ENCODE measurements at places on chromosomes 5 and 9.
A peak's percentile ranks its signal among the peaks of the same experiment; 100 is the strongest.

GRCh38 chr9:90002397-90003271, 397.8 kb downstream of the GADD45G start:
- DNase-seq = peak; percentile 17

- no peak for DNase-seq
These were observed 211.2 kb downstream of the GOLPH3 start for GRCh38 chr5:31962871-31963307.

GRCh38 chr5:169875091-169875728, 105.1 kb downstream of the INSYN2B start:
- no peak for DNase-seq

- DNase-seq = no peak
These were observed 73.7 kb upstream of the EGFLAM start for GRCh38 chr5:38184627-38185026.

- no peak for DNase-seq
These were observed 7.4 kb downstream of the CEMIP2 start for GRCh38 chr9:71760901-71761300.

- no peak for DNase-seq
These were observed 107.0 kb downstream of the GPBP1 start for GRCh38 chr5:57280853-57281252.

GRCh38 chr5:159402311-159402710, 72.0 kb upstream of the IL12B start:
- DNase-seq = peak; percentile 3

GRCh38 chr9:37511016-37512010, 25.6 kb downstream of the POLR1E start:
- no peak for DNase-seq

DNA sequence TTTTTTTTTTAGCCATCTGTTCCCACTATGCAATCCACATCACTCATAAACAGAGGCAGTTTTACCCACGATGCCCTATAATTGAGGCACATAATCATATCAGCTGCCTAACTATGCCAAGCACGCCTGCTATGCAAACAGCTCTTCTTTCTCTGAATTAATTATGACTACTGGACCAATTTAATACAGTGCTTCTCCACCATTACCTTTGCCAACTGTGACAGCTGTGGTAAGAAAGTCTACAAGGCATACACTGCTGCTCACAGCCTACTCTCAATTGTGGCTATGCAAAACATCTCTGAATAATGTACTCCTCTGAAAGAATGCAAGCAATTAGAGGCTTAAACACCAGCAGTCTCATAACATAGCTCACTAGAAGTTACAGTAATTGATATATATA, 97.1 kb downstream of the DTWD2 start:
- DNase-seq = peak; percentile 10

GRCh38 chr5:175724314-175725275, 66.7 kb downstream of the HRH2 start:
- no peak for DNase-seq

- no peak for DNase-seq
These were observed 68.2 kb upstream of the ITGA2 start for GRCh38 chr5:52920929-52921328.

- DNase-seq = no peak
These were observed 76.2 kb downstream of the C7 start for GRCh38 chr5:40985501-40985900.

- no peak for DNase-seq
These were observed 52.6 kb upstream of the KLF9 start for GRCh38 chr9:70466976-70467561.

DNA sequence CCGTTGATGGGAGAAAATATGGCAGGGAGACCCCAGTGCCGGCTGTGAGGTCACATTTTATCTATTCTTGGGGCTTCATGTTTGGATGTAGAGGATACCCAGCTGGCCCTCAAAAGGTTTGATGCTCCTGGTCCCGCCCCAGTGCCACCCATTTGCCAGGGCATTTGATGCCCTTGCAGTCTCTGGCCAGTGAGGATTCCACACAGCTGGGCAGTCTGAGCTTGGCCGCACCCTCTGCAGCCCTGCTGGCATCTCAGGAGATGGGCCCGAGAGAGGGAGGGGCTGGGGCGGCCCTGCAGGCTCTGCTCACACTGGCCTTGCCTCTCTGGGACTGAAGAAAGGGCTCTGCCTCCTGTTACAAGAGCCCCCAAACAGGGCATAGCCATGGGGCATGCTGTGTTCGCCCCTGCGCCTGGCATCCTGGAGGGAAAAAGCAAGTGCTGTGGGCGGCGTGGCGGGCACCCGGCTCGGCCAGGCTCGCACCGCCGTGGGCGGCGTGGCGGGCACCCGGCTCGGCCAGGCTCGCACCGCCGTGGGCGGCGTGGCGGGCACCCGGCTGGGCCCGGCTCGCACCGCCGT, 27.6 kb downstream of the ADAMTSL2 start:
- no peak for DNase-seq

GRCh38 chr5:43315263-43315662, 2.1 kb upstream of the HMGCS1 start:
- no peak for DNase-seq

DNA sequence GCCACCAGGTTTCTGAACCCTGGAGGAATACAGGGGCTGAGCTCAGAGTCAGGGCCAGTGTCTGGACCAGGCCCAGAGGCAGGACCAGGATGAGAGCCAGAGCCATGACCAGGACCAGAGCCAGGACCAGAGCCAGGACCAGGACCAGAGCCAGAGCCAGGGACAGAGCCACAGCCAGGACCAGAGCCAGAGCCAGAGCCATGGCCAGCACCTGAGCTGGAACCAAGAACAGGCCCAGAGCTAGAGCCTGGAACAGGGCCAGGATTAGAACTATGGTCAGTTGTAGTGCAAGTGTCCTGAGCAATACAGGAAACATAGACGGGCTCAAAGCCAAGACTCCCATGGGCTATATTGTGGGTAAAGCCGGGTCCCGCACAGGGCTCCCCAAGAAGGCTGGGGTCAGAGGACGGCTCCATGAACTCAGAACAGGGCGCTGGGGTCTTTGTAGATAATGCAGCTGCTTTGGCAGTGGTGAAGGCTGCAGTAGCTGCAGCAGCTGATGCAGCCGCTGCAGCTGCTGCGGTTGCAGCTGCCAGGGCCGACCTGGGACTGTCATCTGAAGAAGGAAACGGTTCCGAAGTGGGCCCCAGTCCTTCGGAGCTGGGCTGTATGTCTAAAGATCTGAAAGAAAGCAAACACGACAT, 559 bp downstream of the SPAG8 start:
- no peak for DNase-seq

GRCh38 chr5:79181419-79182022, 54.4 kb upstream of the JMY start:
- DNase-seq = no peak

GRCh38 chr9:114549697-114550330, 37.8 kb upstream of the ATP6V1G1 start:
- no peak for DNase-seq

DNA sequence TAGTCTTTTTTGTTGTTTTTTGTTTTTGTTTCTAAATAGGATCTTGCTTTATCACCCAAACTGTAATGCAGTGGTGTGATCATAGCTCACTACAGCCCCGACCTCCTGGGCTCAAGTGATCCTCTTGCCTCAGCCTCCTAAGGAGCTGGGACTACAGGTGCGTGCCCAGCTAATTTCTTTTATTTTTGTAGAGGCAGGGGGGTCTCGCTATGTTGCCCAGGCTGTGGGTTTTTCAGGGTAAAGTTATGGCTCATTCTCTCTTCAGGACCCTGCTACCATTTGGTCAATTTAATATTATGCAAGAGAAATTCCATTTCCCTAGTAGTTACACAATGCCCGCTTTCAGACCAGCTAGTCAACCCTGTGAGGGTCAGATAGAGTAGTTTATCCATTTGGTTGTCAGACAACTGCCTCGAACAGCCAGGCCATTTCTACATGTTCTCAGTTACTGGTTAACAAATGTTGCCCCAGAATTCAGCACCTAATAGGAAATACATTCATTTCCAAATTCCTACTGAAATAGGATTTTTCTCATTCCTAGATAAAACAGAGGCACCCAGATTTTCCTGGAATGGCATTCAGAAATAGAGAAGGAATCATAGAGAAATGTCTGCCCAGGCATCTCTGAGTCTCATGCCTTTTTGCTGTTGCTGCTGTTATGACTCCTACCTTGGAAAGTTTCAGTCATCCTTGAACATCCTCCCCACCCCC, 6.4 kb upstream of the GLIS3 start:
- DNase-seq = no peak

DNA sequence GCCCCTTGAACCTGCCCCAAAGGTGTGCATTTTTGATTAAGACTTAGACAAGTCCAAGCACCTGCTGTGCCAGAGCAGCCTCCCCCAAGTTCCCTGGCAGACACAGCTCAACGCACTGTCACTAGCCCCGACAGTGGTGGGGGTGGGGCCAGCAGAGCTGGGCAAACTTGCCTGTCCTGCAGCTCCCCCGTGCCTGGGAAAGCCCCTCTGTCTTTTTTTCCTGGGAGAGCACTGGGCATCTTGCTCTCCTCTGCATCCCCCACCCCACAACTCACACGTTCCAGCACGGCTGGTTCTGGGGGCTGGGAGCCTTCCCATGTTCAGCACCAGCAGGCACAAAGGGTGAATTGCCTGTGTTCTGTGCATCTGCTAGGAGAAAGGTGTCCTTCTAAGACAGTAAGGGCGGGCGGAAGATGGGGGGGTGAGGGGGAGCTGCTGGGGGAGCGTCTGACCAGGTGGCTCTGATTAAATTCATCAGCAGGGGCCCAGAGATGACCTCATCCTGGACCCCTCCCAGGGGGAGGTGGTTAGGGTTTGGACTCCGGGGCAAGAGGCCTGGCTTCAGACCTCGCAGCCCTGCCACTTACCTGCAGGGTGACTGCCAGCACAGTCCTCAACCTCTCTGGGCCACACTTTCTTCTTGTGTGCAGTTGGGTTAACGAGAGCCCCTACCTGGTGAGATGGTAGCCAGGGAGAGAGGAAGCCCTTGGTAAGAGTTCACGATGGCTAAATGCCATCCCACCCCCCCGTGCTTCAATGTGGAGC, 23.5 kb downstream of the HMCN2 start:
- DNase-seq = no peak

DNA sequence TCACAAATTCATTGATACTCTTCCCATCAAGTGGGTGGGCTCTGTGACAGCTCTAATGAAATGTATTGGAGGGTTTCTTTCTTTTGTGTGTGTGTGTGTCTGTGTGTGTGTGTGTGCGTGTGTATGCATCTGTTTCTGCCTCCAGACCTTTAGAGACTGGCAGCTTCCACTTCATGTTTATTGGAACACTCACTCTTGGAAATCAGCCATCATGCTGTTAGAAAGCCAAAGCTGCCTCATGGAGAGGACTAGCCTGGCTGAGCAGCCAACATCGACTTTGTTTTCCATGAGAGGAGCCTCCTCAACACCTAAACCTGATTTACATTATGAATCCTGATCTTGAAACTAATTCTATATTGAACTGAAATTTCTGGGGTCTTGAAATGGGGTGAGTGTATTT, 128.5 kb upstream of the FAM174A start:
- DNase-seq = peak; percentile 0

DNA sequence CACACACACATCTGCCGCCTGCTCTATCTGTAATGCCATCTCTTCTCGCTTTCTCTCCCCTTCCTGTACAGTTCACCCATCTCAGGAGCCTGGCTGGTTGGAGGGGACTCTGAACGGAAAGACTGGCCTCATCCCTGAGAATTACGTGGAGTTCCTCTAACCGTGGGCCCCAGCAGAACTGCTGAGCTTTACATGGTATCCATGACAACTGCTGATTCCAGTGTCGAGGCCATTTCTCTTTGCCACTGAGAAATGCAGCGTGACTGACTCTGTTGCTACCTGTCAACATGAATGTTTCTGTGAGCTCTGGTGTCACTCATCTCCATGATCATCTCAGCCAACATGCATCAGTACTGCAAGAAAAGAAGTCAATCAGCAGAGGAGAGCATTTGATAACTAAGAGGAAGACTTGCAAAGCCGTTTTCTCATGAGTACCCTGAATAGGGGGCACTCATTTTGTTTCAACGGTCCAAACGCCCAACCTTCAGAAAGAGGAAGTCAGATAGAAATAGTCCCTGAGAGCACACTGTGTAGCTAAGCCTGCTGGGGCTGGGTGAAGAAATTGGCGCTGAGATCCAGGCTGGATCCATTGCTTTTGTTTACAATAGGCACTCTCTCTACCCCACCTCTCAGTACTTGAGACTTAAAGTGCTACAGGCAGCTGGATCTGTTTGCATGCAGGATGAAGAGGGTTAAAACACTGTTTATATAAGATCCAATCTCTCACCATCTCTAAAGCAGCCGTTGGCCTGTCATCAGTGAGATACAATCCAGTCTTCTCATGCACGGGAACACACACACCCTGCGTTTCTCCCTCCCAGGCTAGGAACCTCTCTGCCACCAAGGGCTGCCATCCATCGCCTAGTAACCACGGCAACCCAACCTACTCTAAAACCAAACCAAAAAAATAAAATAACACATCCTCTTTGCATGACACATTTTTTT, 180.9 kb downstream of the NR3C1 start:
- peak; percentile 42 for DNase-seq

GRCh38 chr9:105485131-105485530, 37.3 kb downstream of the FSD1L start:
- no peak for DNase-seq

DNA sequence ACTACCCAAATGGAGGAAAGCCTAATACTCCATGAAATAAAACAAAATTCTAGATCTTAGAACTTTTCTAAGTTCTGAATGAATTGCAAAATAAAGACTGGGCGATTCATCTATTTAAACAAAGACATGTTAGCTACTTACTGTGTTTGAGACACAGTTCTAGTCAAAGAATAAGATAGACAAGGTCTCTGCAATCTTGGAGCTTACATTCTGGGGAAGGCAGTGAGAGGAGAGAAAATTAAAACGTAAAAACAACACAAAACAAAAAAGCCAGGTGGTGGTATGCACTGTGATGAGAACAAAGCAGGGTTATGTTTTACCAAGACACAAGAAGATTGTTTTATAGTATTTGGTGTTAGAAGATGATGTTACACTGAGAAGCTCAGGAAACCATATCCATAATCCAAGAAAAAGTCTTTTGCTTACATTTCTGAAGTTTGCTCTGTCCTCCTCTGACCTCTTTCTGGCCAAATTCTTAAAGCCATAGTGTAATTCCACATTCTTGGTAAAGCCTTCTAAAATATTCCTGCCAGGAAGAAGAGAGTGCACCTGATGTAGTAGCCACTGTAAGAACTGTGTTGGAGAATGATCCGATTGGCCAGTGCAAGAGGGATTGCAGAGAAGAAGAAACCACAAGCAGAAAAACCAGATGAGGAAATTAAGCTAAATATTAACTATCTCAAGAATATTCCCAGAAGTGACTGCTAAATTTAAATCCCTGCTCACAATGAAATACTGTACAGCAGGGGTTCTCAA, 218.4 kb downstream of the PCSK1 start:
- no peak for DNase-seq

- no peak for DNase-seq
These were observed 251.2 kb downstream of the CSNK1G3 start for GRCh38 chr5:123763201-123763600.

DNA sequence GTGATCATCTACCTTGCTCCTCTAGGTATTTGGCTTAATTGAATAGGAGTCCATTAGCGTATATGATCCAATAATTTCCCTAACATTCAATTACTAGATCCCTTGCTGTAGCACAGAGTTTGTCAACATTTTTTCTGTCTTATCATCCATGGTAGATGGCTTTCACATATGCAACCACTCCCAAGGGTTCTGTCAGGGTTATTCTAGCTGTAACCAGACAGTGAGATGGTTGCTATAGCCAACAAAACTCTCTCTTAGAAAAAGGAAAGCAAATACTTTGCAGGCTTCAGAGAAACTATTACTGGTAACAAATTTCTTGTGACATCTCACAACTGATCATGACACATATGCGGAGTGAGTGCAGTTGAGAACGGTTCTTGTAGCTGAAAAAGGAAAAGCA, 96.2 kb upstream of the EFNA5 start:
- no peak for DNase-seq

- DNase-seq = no peak
These were observed 8.8 kb downstream of the MSX2 start for GRCh38 chr5:174733091-174733690.
